Stimulated activated CD4-positive, alpha-beta T cell treated with anti-CD3 and anti-CD28 coated beads, Interleukin-15, amount 100 ng/mL, for 1 hour (primary cell): ENCODE measurements at places on chromosomes 7 and 10.

DNA sequence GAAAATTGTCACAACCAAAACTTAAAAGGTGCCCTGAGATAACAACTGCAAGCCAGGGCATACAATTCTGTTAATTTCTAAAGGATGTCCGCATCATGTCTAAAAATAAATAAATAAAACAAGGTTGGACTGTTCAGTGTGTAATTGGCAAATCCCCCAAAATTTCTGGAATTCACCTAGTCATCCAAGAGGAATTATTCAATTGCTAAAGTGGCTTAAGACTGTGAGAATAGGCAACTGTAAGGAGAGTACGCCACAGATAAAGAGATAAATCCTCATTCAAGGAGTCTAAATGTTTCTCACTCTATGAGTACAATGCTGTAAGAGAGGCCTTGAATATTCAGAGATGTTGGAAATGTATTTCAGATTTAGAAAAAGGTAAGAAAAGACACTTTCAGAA lies 37.2 kb downstream of the PIK3AP1 start:
- DNase-seq, result no peak

DNA sequence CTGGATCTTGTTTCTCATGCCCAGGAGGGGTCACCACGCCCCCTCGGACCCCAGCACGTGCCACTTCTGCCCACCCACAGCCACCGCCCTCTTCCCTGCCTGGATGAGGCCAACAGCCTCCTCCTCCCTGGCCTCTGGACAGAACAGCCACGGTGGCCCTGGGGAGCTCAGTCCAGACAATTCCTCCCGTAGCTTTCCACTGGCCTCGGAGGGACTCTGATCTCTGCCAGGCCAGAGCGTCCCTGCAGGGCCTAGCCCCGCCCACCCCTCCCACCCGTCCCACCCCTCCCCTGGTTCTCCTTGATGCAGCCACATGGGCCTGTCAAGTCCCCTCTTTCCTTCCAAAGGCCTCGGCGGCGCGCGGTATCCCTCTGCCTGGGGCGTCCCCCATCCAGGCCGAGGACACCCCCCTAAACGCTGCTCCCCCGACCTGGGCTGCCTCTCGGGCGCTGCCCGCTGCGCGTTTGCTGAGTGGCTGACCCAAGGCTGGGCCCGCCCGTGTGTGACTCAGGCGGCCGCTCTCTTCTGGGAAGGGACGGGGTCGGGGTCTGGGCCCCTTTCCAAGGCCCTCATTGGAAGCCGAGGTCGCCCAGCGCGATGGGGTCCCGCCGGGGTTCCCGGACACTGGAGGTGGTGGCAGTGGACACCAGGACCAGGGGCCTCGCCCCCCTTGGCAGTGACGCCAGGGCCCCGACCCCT lies 557 bp downstream of the TMEM120A start:
- no peak for DNase-seq

- no peak for DNase-seq
These were observed 135.9 kb downstream of the PTPN20 start for GRCh38 chr10:47047127-47047504.

DNA sequence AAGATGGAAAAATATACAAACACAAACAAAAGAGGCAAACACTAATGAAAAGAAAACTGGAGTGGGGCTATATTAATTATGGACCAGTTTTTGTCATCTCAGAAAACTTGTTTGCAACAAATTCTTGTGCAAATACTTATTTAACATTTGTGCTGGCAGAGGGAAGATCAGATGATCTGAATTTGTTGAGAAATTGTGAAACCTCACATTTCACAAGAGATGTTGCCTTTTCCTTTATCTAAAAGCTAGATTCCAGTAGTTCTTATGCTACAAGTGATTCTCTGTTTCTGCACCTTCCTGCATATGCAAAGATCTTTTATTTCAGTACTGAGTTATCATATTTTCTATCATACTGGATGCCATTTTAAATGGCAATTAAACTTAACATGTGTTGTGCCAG lies 320.7 kb downstream of the SUGCT start:
- no peak for DNase-seq

DNA sequence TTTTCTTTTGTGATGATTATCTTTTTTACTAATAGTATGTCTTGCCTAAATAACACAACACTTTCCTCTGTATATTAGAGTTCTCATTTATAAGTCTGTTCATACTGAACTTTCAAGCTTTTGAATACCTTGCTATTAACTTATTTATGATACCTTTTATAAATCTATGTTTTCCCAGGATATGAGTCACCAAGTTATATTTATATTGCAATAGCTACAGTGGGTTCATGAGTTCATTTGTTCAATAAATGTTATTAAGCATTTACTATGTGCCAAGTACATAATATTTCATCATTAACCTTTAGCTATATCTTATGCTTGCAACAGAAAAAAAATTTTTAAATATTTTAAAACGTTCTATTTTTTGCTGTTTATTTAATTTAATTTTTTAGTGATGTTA lies 18.3 kb downstream of the CLCN1 start:
- no peak for DNase-seq

GRCh38 chr7:158111049-158111751 lies 476.4 kb downstream of the PTPRN2 start:
- DNase-seq, result no peak

GRCh38 chr10:96512524-96513304 lies 1.0 kb downstream of the TLL2 start:
- DNase-seq, result no peak

- DNase-seq, result no peak
These were observed 73.4 kb upstream of the INSIG1 start for GRCh38 chr7:155224116-155224811.

DNA sequence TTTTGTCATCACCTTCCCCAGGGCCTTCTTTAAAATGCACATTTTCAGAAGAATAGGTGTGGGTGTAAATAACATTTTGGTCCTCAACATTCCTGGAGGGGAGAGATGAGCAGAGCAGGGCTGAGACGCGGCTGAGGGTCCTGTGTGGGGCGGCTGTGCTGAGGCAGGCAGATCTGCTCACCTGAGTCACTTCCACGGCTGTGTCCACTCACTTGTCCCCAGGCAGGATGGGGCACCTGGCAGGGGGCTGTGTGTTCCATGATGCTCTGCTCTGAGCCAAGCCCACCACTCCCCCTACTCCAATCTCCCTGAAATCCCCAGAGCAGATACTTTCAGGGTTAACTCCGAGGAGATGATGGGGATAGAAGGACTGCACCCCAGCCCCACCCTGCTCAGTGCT lies 93.8 kb downstream of the GLRX3 start:
- DNase-seq, result no peak

DNA sequence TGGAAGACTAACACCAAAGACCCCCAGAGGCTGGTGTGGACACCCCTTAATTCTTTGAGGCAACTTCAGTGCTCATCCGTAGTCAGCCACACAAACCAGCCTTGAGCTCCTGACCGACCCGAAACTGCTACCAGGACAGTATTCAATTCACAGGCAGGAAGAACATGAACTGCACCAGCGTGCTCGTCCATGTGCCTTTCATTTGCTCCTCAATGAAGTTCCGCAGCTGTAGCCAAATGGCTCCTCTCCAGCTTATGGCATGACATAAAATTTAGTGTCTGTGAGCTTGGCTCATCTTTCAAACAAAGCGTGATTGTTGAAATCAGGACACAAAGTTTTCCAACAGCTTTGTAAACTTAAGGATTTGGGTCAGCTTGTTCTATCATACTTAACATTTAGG lies 144.1 kb upstream of the FAM171A1 start:
- no peak for DNase-seq

DNA sequence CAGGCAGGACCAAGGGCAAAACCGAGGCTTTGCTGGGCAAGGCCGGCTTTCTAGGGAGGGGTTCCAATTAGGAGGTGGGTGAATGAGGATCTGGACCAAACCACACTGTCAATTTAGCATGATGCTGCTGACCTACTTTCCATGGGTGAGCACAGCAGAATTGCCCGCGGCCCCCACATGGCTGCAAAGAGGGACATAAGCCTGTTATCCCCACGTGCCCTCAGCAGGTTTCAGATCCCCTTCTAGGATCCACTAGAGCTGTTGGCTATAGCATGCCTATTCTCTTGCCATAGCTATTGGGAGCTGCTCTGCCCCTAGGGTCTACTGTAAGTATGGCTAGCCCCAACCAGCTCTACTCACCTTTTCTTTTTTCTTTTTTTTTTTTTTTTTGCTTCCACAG lies 102.8 kb downstream of the COL13A1 start:
- no peak for DNase-seq

DNA sequence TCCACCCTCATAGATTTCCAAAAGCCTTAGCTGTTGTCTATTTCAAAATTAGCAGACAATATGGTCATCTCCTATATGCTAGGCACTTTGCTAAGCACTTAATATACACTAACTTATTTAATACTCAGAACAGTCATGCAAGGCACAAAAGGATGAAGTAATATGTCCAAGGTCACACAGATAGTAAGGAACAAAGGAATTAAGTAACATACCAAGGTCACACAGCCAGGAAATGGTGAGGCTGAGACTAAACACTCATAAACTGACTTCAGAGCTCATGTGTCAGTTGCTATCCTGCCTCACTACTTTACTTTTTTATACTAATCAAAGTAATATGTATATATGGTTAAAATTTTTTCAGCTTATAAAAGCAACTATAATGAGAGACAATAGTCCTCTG lies 23.6 kb upstream of the HIBADH start:
- DNase-seq, result no peak

DNA sequence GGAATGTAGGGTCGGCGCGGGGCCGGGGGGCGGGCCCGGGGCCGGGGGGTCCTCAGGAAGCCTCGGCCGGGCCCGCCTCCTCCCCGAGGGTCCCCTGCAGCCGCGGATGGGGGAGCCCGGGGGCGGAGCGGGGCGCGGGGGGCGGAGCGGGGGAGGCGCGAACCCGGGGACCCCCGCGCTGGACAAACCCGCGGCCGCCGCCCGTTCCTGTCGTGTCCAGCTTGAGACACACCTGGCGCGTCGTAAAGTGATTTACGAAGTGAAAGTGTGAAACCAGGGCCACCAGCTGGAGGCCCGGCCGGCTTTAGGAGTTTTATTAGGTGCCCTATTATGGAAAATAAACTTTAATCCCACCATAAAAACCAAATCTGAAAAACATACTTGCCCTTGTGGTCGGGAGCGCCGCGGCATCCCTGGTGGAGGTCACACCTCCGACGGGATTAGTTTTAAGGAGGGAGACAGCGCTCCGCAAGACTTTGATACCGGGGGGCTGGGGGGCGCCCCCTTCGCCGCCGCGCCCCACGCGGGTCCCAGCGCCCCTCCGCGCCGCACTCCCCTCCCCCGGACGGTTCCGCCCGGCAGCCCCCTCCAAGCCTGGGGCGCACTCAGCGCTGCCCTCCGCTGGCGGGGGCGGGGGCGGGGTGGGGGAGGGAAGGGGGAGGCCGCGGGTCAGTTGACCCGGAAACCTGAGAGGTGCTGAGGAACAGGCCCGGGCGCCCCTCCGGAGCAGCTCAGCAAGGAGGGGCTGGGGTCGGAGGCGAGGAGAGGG lies 10.3 kb downstream of the MNX1 start:
- DNase-seq, result no peak

GRCh38 chr7:111756687-111757178 lies 194.4 kb upstream of the IMMP2L start:
- DNase-seq, result no peak

DNA sequence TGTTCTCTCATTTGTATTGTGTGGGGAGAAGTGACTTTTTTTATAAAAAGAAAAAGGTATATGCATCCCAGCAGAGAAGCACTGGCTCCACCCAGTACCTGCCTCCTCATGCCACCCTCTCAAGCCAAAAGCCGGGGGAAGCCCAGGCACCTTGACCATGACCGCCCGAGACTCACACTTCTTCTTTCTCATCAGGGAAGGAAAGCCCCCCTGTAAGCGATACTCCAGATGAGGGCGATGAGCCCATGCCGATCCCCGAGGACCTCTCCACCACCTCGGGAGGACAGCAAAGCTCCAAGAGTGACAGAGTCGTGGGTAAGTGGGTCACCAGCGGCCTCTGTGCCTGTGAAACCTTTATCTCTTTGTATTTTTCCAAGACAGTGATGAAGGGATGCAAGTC lies 22.9 kb downstream of the IKZF1 start:
- no peak for DNase-seq

GRCh38 chr7:123024989-123025758 lies 29.7 kb upstream of the TAS2R16 start:
- DNase-seq, result no peak

GRCh38 chr7:37999673-38000072 lies 79.2 kb downstream of the EPDR1 start:
- no peak for DNase-seq

DNA sequence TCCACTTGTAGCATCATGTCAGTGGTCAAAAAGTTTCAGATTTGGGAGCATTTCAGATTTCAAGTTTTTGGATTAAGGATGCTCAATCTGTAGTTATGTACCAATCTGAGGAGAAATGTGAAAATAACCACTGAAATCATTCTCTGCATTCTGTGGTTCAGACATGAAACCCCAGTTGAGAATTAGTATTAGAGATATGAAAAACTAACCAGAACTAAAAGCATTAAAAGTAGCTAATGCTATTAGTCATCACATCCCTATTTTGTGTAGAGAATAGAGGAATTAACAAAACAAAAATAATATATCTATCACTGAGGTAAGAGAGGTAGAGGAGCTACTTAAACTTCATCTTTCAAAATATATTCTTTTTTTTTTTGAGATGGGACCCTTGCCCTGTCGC lies 28.0 kb downstream of the MICU1 start:
- DNase-seq, result no peak

- DNase-seq, result peak; percentile 20
These were observed 4.6 kb downstream of the ARPC1B start for GRCh38 chr7:99379043-99379577.

DNA sequence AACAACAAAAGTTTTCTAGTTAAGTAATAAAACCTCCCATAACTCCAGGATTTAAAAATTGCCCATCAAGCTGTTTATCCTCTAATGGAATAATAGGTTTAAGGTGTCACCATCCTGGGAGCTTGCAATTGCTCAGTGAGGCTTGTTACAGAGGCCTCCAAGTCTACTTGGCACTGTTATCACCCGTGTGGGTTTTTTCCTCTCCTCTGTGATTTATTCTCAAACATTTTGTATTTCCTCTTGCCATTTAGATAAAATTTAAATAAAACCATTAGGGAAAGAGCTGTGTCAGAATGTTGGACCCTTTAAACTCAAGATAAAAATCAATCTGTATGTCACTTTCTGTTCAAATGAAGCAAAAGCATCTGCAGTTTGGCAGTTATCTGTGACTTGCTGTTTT lies 202.6 kb downstream of the GALNT17 start:
- DNase-seq, result no peak

DNA sequence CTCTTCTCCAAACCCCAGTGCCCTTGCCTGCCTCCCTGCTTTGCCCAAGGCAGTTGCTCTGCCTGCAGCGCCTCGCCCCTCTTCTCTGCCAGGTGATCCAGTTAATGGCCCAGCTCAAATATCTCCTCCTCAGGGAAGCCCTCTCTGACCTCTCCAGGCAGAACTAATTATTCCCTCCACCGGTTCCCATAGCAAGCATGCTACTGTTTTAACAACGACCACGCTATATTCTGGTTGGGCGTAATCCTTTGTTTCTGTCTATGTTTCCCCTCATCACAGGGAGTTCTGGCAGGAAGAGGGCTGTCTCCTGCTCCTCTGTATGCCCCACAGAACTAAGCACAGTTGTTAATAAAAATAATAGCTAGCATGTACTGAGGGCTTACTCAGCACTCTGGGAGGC lies 36.8 kb upstream of the R3HCC1L start:
- no peak for DNase-seq

- no peak for DNase-seq
These were observed 1.7 kb upstream of the TRIP6 start for GRCh38 chr7:100865372-100865911.

GRCh38 chr10:103742824-103743223 lies 112.6 kb downstream of the SH3PXD2A start:
- DNase-seq, result no peak

GRCh38 chr7:55558962-55559920 lies 13.1 kb downstream of the VOPP1 start:
- DNase-seq, result no peak

- DNase-seq, result peak; percentile 26
These were observed 640 bp downstream of the ANKMY2 start for GRCh38 chr7:16644636-16645592.
